ENCODE measurements at places on chromosomes 13 and 19.

DNA sequence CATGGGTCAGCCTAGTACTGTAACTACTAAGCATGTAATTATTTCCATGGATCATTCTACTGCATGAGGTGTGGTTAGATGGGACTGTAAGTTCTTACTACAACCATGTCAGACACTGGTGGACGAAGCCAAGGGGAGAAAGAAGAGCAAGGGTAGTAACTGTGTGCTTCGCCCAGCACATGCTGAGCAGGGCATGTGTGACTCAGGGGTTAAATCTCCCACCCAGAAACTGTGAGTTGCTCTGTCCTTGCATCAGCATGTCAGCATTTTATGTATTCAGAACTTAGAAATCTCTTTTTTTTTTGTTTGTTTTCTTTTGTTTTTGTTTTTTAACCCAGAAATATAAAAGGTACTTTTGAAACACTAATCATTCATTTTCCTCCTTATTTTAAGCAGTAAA is 436.6 kb upstream of the KLF12 start:
- no peak for DNase-seq

DNA sequence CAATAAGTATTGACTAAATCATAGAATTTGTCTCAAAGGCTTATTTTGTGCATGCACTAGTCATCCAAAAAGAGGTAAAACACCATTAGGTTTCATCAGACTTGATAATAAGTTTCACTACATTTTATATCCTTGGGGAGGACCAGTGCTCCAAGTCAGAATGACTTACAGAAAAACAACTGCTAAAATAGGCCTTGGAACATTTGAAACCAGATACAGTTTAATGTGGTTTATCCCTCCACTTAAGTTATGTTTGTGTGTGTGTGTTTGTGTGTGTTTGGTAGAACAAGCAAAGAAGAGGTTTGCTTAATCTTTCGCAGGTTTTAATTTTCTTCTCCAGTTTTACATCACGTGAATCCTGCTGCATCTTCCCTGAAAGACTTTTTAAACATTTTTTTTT is 570.9 kb downstream of the PCDH9 start:
- no peak for DNase-seq

GRCh38 chr13:98279473-98280175 is 102.6 kb upstream of the RNF113B start:
- no peak for DNase-seq

DNA sequence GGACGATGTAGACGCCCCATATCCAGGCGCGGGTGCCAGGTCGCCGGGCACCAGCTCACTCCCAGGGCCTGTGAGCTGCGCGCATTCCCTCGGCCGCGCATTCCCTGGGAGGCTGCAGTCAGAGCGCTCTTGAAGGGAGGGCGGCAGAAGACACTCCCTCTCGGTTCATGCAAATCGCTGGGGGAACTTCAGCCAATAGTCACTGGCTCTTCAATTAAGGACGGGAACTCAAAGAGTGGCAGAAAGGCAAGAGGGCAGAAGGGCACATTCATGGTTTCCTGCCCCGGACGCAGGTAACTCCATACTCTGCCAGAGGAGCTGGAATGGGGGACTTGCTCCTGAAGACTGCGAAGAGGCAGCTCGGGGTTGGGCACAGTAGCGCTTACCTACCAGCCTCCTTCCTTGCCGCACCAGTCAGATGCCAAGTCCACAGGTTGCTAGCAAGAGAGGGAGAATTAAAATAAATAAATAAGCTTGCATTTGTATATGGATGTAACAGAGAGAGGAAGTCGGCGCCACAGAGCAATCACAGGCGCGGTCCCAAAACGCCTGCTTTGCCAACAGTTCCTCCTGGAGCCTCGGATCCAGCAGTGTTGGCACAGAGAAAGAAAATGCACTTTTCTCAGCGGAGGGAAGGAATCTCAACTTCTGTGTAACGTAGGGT is 459 bp downstream of the PCDH20 start:
- DNase-seq: no peak

DNA sequence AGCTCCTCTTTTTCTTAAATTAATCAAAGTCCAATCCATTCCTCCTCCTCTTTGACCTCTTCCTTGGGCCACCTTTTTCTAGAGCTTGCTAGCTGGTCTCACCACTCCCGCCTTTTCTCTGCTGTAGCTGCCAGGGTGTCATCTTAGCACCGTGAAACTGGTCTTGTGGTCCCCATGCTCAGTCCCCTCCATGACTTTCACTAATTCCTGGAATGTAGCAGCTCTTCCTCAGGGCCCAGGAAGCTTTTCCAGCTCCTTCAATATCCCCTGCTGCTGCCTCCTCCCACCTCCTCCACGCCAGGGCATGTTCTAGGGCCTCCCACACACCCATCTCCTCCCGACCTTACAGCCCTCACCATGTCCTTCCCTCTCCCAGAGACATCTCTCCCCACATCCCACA is 222.2 kb downstream of the MYO16 start:
- DNase-seq: no peak

- no peak for DNase-seq
Observed at GRCh38 chr19:18796239-18796638, 5.1 kb upstream of the COMP start.

- DNase-seq: no peak
Observed at GRCh38 chr19:57708641-57709361, at the start of gene ZNF154. TSS of gene ZNF154 (minus strand) at chr19:57709204. CDS start at chr19:57708971, 233 bp downstream.

DNA sequence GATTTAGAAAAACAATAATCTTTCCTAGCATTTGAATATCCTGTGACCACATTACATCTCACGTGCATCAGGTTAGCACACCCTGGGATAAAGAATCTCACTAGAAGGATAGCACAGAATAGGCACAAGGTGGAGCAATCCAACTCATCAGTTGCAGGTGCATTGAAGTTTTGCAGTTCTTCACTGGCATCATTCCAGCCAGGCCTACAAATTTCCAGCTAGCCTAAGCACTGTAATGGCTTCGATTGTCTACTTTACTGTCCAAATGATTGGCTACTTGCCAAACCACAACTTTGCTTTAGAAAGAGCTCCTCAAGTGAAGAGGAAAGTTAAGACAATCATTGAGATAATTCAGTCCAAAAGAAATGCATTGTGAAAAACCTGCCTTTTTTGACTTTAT is 89.5 kb downstream of the SPRY2 start:
- DNase-seq: no peak

DNA sequence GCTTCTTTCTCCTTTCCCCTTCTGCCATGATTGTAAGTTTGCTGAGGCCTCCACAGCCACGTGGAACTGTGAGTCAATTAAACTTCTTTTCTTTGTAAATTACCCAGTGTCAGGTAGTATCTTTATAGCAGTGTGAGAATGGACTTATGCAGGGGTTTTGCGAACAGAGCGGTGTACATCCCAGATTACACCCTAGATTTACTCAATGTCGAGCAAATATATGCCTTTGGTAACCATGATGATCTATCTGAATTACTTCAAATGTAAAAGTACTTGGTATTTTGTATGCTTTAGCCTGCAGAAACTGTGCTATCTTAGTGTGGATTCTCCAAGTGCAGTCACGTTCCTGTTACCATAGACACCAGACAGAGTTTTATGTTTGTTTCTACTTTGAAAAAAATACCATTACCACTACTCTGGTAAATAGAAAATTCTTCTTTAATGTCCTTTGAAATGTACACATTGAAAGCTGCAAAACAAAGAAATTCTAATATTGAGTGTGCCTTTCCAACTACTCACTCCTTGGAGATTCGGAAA is 510.4 kb upstream of the ARGLU1 start:
- DNase-seq: no peak

GRCh38 chr19:35722897-35723296 is 5.1 kb downstream of the KMT2B start:
- no peak for DNase-seq

GRCh38 chr19:50551034-50551714 is 17.1 kb downstream of the LRRC4B start:
- DNase-seq: no peak

DNA sequence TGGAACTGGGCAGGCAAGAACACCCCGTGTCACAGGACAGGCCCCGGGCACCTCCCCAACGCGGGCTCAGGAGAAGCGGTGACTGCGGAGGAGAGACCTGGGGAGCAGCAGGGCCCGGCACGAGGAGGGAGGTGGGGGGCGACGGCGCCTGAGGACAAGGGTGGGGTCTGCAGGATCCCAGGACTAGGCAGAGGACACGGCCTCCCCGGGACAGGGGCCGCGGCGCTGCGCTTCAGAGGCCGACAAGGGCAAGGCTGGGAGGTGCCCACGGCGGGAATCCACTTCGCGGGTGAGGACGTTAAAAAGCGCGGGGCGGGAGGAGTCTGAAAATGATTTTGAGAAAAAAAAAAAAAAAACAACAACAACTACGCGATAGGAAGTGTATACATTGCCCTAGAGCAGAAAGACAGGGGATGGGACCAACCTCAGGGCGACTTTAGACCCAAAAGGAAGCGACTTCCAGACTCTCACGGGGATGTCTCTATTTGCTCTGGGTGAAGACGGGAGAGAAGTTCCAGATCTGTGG is 44.9 kb downstream of the ZNF611 start:
- no peak for DNase-seq

- no peak for DNase-seq
Observed at GRCh38 chr19:10086591-10087192, 575 bp downstream of the SHFL start.

GRCh38 chr13:28548872-28549271 is 53.9 kb upstream of the FLT1 start:
- DNase-seq: no peak

Data from SJSA1 (cell line).